ENCODE measurements at places on chromosomes 3 and 15. TPM values are rescaled to one million over a fixed set of nuclear protein-coding genes. Genes with fewer than 3 reads are reported as not detected.

DNA sequence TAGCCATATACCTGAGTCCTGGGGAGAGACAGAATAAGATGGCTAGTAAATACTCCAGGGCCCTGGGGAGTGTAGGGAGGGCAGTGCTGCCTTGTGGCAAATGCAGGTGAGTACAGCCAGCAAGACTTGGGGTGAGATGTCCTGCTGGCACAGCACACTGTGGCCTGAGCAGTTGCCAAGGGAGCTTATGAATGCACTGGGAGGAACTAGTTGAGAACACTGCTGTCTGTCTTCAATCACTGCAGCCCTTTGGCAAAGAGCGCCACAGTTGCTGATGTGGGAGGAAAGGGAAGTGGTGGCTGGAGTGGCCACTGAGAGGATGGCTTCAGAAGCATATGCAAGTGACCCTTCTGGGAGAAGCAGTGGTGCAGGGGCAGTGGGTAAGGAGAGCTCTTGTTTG, 264.6 kb downstream of the RORA start:
- no peak overlapping the region for H3K27ac ChIP-seq
- H3K27me3 ChIP-seq: no peaks in the 10 kb centered on the region
- H3K4me1 ChIP-seq: no peaks in the 10 kb centered on the region
- no peak overlapping the region for H3K4me3 ChIP-seq

- H3K27ac ChIP-seq: no peak overlapping the region
- no peaks in the 10 kb centered on the region for H3K27me3 ChIP-seq
- H3K4me3 ChIP-seq: no peak overlapping the region
- peaks cover 17% of the 10 kb centered on the region for H3K36me3 ChIP-seq
- H3K4me1 ChIP-seq: peaks cover 28% of the 10 kb centered on the region
These were observed 58.9 kb upstream of the ACTC1 start for GRCh38 chr15:34854232-34854631.

Gene ZNF501
- 1.7 TPM for polyA plus RNA-seq

DNA sequence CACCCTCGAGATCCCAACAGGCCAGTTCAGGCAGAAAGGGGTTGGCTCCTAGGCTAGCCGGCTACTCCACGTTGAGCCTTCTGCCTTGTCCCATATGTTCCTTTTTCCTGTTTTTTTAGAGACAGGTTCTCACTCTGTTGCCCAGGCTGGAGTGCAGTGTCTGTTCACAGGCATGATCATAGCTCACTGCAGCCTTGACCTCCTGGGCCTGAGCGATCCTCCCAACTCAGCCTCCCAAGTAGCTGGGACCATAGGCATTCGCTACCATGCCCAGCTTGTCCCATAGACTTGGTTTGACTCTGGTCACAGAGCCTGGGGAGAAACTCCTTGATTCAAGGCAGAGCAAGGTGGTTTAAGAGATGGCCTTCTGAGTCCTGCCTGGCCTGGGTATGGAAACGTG, 32.3 kb downstream of the ZNF710 start:
- DNase-seq: no peak
- no peaks in the 10 kb centered on the region for H3K36me3 ChIP-seq
- H3K4me1 ChIP-seq: peaks cover 97% of the 10 kb centered on the region
- H3K4me3 ChIP-seq: no peak overlapping the region

- peaks cover 7% of the 10 kb centered on the region for H3K4me1 ChIP-seq
- no peak overlapping the region for H3K4me3 ChIP-seq
- no peaks in the 10 kb centered on the region for H3K27me3 ChIP-seq
These were observed 13.5 kb downstream of the SEMA4B start for GRCh38 chr15:90214553-90215196.

DNA sequence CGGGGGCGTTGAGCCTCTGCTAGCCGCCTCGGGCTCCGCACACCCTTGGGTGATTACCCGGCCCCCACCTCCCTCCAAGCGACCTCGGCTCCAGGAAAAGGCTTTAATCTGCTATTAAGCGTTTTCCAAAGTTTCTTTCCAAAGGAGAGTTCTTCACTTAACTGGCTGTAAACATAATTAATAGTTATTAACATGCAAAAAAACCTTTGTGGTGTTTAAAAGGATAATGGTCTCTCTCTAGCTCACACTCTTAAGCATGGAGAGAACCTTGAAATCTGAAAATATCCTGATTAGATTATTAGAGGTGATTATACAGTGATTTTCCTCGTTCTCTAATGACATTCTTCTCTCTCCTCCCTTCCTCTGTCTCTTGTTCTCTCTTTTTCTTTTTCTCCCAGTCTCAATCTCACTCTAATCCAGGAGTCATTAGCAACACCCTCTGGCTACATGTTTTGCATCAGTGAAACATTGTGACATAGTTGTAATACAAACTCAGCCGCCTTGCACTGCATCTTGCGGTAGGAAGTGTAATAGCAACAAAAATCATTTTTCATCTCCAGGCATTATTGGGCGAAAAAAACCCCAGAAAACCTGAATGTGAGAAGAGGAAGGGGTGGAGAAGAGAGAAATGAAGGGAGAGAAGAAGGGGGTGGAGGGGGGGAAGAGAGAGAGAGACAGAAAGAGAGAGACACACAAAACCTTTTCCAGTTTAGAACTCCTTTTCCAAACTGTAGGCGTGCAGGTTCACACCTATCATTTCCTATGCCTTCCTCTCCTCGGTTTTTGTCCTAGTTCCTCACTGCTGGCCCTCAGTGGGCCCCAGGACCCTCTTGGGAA, 24.4 kb downstream of the NR2F2 start:
- peak overlapping the region; percentile 58 for H3K4me3 ChIP-seq
- H3K27ac ChIP-seq: peak overlapping the region; percentile 87
- H3K27me3 ChIP-seq: peaks cover 84% of the 10 kb centered on the region
- peaks cover 67% of the 10 kb centered on the region for H3K4me1 ChIP-seq

DNA sequence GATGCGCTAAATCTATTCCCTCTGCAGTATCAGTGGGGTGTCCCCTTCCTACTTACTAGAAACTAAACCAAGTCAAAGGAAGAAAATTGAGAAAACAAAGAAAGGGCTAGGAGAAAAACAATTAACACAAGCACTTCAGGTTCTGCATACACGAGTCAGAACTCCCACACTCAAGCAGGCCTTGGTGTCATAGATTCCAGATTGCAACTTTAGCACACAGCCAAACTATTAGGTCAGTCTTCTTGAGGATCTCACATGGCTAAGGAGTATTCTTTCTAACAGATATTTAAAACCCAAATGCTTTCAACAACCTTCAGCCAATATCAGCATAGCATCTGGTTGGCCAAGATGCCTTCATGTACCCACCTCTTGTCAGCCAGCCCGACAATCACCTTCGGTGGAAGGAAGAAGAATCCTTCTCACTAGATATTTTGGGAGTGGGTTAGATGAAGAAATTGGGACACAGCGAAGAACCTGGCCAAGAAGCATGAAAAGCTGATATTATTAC, 340.0 kb downstream of the VPS13C start:
- no peak overlapping the region for H3K4me3 ChIP-seq
- H3K27ac ChIP-seq: no peak overlapping the region
- H3K4me1 ChIP-seq: no peaks in the 10 kb centered on the region
- peaks cover 8% of the 10 kb centered on the region for H3K27me3 ChIP-seq
- no peaks in the 10 kb centered on the region for H3K36me3 ChIP-seq

DNA sequence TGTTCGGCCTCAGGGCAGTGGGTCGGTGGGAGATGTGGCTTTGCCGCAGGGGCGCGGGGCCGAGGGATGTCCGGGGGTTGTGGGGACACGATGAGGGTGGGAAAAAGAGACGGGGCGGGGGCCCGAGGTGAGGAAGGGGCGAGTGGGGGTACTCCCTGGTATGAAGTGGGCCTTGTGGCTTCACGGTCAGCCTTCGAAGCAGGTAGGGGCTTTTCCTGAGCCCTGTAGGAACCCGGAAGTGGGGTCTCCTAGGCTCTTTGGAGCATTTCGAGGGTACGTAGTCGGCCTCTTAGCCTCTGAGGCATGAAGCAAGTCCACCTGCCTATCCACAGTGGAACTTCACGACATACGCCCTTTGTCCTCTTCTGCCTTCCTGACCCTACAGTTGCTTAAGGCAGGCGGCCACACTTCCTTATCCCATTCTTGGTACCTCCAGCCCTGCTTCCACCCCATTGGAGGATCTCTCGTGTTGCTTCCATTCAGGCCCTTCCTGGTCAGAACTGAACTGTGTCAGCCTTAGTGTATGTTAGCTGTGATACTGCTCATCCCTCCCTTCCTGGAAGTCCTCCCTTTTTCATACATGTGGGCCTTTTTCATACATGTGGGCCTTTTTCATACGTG, 389 bp downstream of the ARPC4 start:
- peaks cover 5% of the 10 kb centered on the region for H3K4me1 ChIP-seq
- H3K4me3 ChIP-seq: peak overlapping the region; percentile 78
- peak overlapping the region; percentile 98 for H3K27ac ChIP-seq
- no peaks in the 10 kb centered on the region for H3K27me3 ChIP-seq
- peaks cover 33% of the 10 kb centered on the region for H3K36me3 ChIP-seq

DNA sequence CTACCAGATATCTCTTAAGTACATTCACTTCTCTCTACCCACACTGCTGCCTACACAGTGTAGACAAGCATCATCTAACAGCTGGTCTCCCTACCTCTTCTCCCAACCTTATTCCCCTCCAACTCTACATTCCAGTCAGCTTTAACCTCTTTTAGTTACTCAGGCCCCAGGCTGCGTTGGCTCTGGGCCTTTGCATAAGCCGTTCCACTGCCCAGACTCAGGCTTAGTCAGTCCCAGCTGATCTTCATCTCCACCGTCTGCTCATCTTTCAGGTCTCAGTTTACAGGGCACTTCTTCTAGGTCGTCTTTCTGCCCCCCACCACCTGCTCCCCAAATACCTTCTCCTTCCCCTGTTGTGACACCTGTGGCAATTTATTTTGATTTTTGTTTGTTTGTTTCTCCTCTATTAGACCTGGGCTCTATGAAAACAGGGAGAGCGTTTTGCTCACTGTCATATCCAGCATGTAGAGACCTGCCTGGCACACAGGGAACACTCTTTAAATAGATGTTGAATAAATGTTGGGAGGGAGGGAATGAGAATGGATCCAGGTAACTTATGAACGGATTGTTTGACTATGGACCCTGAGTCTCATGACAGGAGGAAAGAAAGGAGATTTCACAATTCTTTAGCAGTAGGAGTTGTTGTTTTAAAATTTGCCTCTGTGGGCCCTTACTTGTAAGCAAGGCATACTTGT, 11.1 kb downstream of the SLC27A2 start:
- DNase-seq: no peak
- H3K27ac ChIP-seq: no peak overlapping the region
- H3K27me3 ChIP-seq: no peaks in the 10 kb centered on the region
- no peaks in the 10 kb centered on the region for H3K4me1 ChIP-seq

Gene IL20RB
- polyA plus RNA-seq: 0.71 TPM

DNA sequence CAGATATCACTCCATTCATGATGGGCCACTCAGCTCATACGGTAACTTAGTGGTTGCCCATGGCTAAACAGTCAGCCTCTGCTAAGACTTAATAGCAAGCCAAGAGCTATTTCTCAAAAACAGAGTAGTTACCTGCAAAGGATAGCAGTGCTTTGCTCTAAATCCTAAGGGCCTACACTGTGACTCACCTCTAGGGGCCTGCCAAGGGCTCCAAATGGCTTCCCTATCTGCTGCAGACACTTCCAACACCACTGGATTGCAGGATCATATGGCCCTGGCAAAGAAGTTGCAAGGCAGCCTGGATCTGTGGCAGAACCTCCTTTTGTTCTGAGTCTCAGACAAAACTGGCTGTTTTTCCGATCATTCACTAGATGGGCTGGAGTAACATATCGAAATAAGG, 17.8 kb downstream of the CGGBP1 start:
- no peak overlapping the region for H3K4me3 ChIP-seq
- no peaks in the 10 kb centered on the region for H3K4me1 ChIP-seq
- H3K36me3 ChIP-seq: no peaks in the 10 kb centered on the region
- no peak for DNase-seq
- H3K27me3 ChIP-seq: no peaks in the 10 kb centered on the region

Gene PP2D1
- not detected for polyA plus RNA-seq

Gene CD80
- 0.01 TPM for polyA plus RNA-seq

DNA sequence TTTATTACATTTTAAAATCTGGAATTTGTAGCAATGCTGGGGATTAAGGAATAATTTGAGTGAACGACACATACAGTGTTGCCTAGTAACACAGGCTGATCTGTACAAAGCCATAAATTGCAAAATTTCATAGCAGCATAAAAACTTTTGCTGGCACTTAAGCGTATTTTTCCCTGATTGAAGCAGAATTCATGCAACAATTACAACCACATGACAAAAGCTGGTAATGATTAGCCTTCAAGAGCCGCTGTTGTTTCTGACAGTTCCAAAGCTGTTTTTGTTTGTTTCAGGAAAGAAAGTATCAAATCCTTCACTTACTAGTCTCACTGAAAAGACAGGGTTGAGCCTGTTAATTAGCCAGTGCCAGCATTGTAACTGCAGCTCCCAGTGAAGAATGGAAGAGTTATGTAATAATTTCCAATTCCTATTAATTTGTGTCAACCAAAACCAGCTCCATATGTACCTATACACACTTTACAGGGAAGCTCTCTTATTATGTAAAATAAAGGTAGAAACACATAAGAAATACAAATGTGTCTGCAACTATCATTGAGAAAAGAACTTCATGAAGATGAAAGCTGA, 60.7 kb downstream of the AGTR1 start:
- DNase-seq: no peak
- no peaks in the 10 kb centered on the region for H3K27me3 ChIP-seq
- no peak overlapping the region for H3K4me3 ChIP-seq
- H3K27ac ChIP-seq: no peak overlapping the region

DNA sequence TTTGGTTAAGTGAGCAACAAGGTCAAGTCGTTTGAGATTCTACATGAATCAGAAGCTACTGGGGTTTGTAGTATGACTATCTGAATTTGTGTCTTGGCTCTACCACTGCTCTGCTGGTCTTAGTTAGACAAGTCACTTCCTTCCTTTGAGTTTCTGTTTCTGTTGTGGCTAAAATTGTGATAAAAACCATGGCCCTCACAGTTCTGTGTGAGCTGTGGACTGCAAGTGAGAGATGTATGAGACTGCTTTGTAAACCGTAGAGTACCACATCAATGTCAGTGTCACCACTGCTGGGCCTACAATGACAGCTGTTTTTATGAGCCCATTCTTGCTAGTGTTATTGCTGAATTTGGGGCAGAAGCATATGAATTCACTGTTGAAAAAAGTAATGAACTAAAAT, 32.7 kb downstream of the RARB start:
- peaks cover 25% of the 10 kb centered on the region for H3K4me1 ChIP-seq
- no peak overlapping the region for H3K27ac ChIP-seq
- H3K36me3 ChIP-seq: no peaks in the 10 kb centered on the region

GRCh38 chr3:188712248-188712924, 459.4 kb upstream of the TPRG1 start:
- H3K27ac ChIP-seq: peak overlapping the region; percentile 6
- no peak overlapping the region for H3K4me3 ChIP-seq
- H3K4me1 ChIP-seq: peaks cover 13% of the 10 kb centered on the region
- no peak for DNase-seq
- H3K27me3 ChIP-seq: no peaks in the 10 kb centered on the region
- H3K36me3 ChIP-seq: no peaks in the 10 kb centered on the region
